NCI-H2029 treated with DMSO at 0.1 percent for 48 hours (cell line): ENCODE measurements at places on chromosomes 11 and 22.
A peak's percentile ranks its signal among the peaks of the same experiment; 100 is the strongest.

- peak; percentile 71 for DNase-seq
These were observed 3.3 kb downstream of the USP47 start for GRCh38 chr11:11845071-11845470.

- no peak for DNase-seq
These were observed 10.7 kb downstream of the BCL9L start for GRCh38 chr11:118914987-118915386.

- DNase-seq, result no peak
These were observed 19.3 kb upstream of the TMEM191C start for GRCh38 chr22:21447694-21448402.

GRCh38 chr11:129290966-129291365 lies 84.7 kb upstream of the BARX2 start:
- no peak for DNase-seq

GRCh38 chr11:9069256-9069655 lies 22.1 kb downstream of the SCUBE2 start:
- DNase-seq, result no peak

DNA sequence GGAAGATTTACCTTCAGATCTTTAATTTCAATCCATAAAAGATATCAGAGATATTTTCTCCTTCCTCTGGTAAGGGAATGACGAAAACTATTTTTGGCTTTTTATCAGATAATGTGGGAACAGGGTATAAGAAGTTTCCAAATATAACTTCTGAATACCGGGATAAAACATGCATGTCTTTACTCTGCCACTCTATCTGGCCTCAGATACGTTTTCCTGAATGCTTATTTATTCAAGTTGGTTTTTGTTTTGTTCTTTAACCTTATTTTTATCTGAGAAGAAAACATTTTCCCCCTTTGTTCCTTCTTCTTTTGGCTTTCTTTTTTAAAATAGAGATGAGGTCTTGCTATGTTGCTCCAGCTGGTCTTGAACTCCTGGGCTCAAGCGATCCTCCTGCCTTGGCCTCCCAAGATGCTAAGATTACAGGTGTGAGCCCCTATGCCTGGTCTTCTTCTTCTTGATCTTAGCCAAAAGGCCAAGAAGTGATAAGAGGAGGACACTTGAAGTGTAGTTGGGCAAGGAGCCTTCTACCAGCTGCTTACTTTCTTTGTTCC lies 1.5 kb downstream of the SERPIND1 start:
- DNase-seq, result no peak

GRCh38 chr11:72238492-72239312 lies 5.3 kb downstream of the PHOX2A start:
- no peak for DNase-seq

DNA sequence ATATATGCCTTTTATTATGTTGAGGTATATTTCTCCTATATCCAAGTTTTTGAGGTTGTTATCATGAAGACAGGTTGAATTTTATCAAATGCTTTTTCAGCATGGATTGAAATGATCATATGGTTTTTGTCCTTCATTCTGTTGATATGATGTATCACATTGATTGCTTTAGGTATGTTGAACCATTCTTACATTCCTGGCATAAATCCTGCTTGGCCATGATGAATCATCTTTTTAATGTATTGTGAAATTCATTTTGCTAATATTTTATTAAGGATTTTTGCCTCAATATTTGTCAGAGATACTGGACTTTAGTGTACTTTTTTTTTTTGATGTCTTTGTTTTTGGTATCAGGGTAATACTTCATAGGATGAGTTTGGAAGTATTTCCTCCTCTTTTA lies 283.8 kb upstream of the C11orf87 start:
- no peak for DNase-seq

DNA sequence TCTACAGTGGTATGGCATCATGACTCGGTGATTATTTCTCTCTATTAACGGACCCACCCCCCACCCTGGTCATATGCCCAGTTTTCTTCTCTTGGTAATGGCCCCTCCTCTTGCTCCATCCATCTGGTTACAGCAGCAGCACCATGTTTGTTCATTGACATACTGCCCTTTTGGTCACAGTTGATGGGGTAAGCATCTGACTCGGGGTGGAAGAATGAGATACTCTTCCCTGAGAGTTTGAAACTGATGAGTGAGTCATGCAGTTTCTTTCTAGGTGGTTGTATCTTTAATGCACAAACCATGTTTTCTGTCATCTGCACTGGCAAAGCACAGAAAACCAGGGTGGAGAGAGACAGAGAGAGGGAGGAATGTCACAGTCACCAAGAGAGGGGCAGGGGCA lies 126.0 kb downstream of the SYN3 start:
- no peak for DNase-seq

GRCh38 chr11:6200975-6201374 lies 2.0 kb downstream of the OR52W1 start:
- DNase-seq, result no peak
